Umbilical cord (tissue), 2 donors: ENCODE measurements at places on chromosomes 5 and 9. TPM values are rescaled to one million over a fixed set of nuclear protein-coding genes. Genes with fewer than 3 reads are reported as not detected.

GRCh38 chr5:19577882-19578281 lies 410.1 kb downstream of the CDH18 start:
- no peak for DNase-seq

- DNase-seq: no peak
These were observed 554.0 kb downstream of the TLE4 start for GRCh38 chr9:80125731-80126264.

- DNase-seq: no peak
These were observed 601.5 kb downstream of the ANXA1 start for GRCh38 chr9:73753171-73753570.

- DNase-seq: no peak
These were observed 535 bp downstream of the UNC5A start for GRCh38 chr5:176810687-176811501.

Gene DMRT2
- 1.7 TPM for total RNA-seq
